ENCODE measurements at places on chromosomes 16 and 17.
A peak's percentile ranks its signal among the peaks of the same experiment; 100 is the strongest.

DNA sequence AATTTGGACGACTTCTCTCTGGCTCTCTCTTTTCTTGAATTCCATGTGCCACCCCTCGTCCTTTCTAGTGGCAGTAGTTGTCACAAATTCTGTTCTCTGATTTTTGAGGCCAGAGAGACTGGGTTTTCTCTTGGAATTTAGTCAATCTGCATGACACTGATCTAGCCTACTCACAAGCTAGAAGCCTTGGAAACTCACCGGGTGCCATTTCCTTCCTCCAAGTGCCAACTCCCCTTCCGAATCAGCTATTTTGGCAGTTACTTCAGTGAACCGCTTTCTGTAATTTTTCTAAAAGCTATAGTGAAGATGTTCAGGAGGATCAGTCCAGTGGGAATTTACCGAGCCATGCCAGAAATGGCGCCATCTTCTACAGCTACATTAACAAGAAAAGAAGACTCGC lies 228.9 kb downstream of the PMP22 start:
- H3K4me1 ChIP-seq = peaks cover 37% of the 10 kb centered on the region
- no peaks in the 10 kb centered on the region for H3K36me3 ChIP-seq
- no peak overlapping the region for H3K4me3 ChIP-seq
- no peaks in the 10 kb centered on the region for H3K27me3 ChIP-seq

DNA sequence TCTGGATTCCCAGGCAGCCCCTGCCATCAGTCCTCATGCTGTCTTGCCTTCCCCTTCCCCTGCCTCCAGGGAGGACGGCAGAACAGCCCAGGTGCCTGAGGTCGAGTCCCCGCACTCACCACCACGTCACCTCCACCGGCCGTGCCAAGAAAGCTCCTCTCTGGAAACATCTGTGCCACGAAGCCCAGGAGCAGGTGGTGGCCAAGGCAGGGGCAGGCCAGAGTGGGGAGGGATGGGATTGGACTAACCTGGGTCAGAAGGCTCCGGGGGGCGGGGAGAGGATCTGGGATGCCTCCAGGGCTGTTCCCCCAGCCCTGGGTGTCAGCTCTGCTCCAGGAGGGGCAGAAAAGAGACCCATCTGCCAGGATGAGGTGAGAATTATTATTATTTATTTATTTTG lies 7.4 kb upstream of the DPEP1 start:
- no peak for DNase-seq
- H3K4me3 ChIP-seq = no peak overlapping the region
- peaks cover 6% of the 10 kb centered on the region for H3K27me3 ChIP-seq
- H3K36me3 ChIP-seq = no peaks in the 10 kb centered on the region
- H3K27ac ChIP-seq = no peak overlapping the region

- H3K4me1 ChIP-seq = peaks cover 5% of the 10 kb centered on the region
- H3K27ac ChIP-seq = no peak overlapping the region
- no peak overlapping the region for H3K4me3 ChIP-seq
- peaks cover 4% of the 10 kb centered on the region for H3K36me3 ChIP-seq
- H3K27me3 ChIP-seq = no peaks in the 10 kb centered on the region
These were observed 76.1 kb downstream of the TNRC6C start for GRCh38 chr17:78034429-78035091.

DNA sequence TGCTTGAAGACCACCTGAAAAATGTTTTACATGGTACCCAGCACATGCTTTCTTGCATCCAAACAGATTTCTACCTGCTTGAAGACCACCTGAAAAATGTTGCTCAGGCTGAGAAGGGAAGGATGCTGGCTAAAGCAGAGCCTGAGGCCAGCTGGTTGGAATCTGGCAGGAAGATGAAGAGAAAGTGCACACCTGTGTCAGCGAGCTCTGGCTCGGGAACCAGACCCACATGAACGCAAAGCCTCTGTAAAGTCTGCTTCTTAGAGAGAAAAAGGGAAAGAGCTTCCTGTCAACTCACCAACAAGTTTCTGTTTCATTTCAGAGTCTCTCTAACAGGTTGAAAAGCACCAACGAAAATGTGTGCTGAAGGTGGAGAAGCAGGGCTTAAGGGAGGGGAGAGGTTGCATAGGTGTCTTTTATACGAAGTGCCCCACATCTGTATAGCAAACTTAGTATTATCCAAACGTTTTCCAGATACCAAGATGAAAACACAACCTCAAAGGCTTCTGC lies 226.0 kb downstream of the TOX3 start:
- H3K4me1 ChIP-seq = peaks cover 21% of the 10 kb centered on the region
- H3K27ac ChIP-seq = no peak overlapping the region
- no peaks in the 10 kb centered on the region for H3K36me3 ChIP-seq
- H3K27me3 ChIP-seq = no peaks in the 10 kb centered on the region
- H3K4me3 ChIP-seq = no peak overlapping the region

DNA sequence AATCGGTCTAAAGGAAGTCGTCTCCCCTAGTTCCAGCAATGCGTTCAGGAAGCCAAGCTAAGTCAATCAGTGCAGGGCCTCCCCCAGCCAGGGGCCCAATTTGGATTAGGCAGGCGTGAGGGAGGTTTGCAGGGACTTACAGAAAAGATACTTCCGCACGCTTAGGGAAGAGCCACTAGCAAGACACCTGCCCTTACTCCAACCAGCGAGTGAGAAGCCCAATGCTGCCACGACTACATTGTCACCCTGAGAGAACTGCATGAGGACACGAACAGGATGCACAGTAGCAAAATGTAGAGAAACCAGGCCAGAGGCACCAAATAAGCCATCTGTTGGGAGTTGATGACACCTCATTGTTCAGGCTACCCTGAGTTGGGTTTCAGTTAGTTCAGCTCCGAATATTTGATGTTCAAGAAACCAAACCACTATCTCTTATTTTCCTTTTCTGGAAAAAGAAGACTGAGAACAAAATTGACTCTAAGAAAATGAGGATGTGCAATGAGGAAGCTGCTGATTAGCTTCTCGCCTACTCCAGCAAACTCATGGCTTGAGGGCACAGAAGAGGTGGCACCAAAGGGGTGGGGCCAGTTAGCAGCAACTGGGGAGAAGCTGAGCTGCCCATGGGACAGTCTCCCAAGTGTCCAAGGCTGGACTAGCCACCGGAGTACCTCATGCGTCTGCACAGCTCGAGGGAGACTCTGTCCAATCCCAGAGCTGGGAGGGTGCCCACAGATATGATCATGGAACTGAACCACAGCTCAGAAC lies 29.3 kb downstream of the TK2 start:
- H3K27ac ChIP-seq = no peak overlapping the region
- no peak overlapping the region for H3K4me3 ChIP-seq
- H3K36me3 ChIP-seq = no peaks in the 10 kb centered on the region
- H3K27me3 ChIP-seq = no peaks in the 10 kb centered on the region

DNA sequence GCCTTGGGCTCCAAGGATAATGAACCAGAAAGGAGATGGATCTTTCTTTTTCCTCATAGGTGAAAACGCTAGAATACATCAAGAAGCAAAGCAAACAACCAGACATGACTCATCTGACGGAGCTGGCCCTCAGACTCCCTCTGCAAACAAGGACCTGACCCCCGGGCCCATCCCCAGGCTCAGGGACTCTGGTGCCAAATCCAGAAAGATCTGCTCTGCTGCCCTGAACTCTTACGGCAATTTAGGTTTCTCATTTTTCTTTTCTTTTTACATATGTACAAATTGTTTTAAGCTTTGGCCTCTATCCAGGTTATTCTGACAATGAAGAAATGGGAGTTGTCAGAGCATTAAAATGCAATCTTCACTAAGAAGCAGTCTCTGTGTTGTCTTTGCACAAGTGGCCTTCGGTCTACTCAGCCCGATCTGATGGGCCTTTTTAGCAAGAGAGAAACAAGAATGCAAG lies 17.7 kb downstream of the KNOP1 start:
- H3K27ac ChIP-seq = no peak overlapping the region
- H3K27me3 ChIP-seq = no peaks in the 10 kb centered on the region
- H3K36me3 ChIP-seq = peaks cover 8% of the 10 kb centered on the region
- no peak overlapping the region for H3K4me3 ChIP-seq
- DNase-seq = no peak

- no peak for DNase-seq
- no peak overlapping the region for H3K27ac ChIP-seq
- H3K27me3 ChIP-seq = no peaks in the 10 kb centered on the region
- H3K4me1 ChIP-seq = peaks cover 16% of the 10 kb centered on the region
These were observed 7.8 kb downstream of the MLYCD start for GRCh38 chr16:83906683-83907082.

GRCh38 chr17:31537565-31538011 lies 146.1 kb downstream of the RAB11FIP4 start:
- DNase-seq = no peak
- no peaks in the 10 kb centered on the region for H3K27me3 ChIP-seq
- no peak overlapping the region for H3K4me3 ChIP-seq
- H3K36me3 ChIP-seq = no peaks in the 10 kb centered on the region
- no peak overlapping the region for H3K27ac ChIP-seq
- peaks cover 4% of the 10 kb centered on the region for H3K4me1 ChIP-seq

DNA sequence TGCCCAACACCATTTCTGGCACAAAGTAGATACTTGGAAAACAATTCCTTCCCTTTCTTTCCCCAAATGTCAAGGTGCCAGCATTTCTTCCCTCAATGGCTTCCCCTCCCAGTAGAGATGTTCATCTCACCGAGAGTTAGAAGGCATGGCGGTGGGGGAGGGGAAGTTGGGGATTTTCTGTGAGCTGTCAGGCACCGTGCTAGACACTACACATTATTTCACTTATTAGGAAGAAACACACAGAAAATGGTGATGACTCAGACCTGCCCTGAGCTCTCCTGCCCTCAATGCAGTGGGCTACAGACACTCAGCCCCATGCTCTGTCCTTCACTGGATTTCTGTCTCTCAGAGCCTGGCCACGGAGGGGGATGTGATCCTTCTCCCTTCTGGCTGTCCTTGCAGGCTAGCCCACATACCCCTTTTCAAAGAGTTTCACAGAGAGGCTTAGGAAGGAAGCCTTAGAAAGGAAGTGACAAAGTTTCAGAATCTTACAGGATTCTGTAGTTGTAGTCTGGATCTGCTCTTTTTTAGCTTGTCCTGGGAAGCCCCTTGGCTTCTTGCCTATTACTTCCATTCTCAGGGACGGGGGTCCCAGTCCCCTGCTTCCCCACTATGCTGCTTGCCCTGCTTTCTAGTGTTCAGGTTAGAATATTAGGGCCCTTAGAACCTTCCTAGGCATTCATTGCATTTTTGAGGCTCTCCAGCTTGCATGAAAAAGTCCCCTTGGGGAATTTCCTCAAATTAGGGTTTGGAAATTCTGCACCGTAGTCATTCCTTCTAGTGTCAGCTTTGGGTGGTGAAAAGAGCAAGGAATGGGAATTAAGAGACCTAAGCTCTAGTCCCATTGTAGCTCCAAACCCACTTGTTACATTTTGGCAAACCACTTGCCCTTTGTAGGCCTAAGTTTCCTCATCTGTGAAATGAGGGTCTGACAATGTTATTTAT lies 12.2 kb upstream of the CCL5 start:
- H3K4me3 ChIP-seq = no peak overlapping the region
- peaks cover 7% of the 10 kb centered on the region for H3K4me1 ChIP-seq
- H3K27me3 ChIP-seq = no peaks in the 10 kb centered on the region
- DNase-seq = no peak

- no peak overlapping the region for H3K27ac ChIP-seq
- DNase-seq = no peak
- no peak overlapping the region for H3K4me3 ChIP-seq
- peaks cover 25% of the 10 kb centered on the region for H3K4me1 ChIP-seq
- H3K27me3 ChIP-seq = no peaks in the 10 kb centered on the region
These were observed 12.7 kb downstream of the TMEM100 start for GRCh38 chr17:55709984-55710383.

- no peak overlapping the region for H3K27ac ChIP-seq
- H3K4me3 ChIP-seq = no peak overlapping the region
- no peak for DNase-seq
These were observed 2.2 kb downstream of the MAPK8IP3 start for GRCh38 chr16:1708083-1708767.

GRCh38 chr17:10226930-10227695 lies 28.7 kb upstream of the GAS7 start:
- H3K4me1 ChIP-seq = no peaks in the 10 kb centered on the region
- H3K27ac ChIP-seq = no peak overlapping the region
- H3K36me3 ChIP-seq = no peaks in the 10 kb centered on the region
- peak; percentile 65 for DNase-seq
- H3K27me3 ChIP-seq = no peaks in the 10 kb centered on the region
- no peak overlapping the region for H3K4me3 ChIP-seq

- no peaks in the 10 kb centered on the region for H3K36me3 ChIP-seq
- no peaks in the 10 kb centered on the region for H3K27me3 ChIP-seq
- peak overlapping the region; percentile 80 for H3K27ac ChIP-seq
- H3K4me3 ChIP-seq = peak overlapping the region; percentile 11
These were observed 10.6 kb downstream of the PHF12 start for GRCh38 chr17:28940675-28941074.

GRCh38 chr17:8776881-8777280 lies 18.5 kb upstream of the SPDYE4 start:
- no peaks in the 10 kb centered on the region for H3K27me3 ChIP-seq
- H3K4me3 ChIP-seq = no peak overlapping the region
- H3K36me3 ChIP-seq = no peaks in the 10 kb centered on the region
- no peak overlapping the region for H3K27ac ChIP-seq
- DNase-seq = no peak
- peaks cover 4% of the 10 kb centered on the region for H3K4me1 ChIP-seq

DNA sequence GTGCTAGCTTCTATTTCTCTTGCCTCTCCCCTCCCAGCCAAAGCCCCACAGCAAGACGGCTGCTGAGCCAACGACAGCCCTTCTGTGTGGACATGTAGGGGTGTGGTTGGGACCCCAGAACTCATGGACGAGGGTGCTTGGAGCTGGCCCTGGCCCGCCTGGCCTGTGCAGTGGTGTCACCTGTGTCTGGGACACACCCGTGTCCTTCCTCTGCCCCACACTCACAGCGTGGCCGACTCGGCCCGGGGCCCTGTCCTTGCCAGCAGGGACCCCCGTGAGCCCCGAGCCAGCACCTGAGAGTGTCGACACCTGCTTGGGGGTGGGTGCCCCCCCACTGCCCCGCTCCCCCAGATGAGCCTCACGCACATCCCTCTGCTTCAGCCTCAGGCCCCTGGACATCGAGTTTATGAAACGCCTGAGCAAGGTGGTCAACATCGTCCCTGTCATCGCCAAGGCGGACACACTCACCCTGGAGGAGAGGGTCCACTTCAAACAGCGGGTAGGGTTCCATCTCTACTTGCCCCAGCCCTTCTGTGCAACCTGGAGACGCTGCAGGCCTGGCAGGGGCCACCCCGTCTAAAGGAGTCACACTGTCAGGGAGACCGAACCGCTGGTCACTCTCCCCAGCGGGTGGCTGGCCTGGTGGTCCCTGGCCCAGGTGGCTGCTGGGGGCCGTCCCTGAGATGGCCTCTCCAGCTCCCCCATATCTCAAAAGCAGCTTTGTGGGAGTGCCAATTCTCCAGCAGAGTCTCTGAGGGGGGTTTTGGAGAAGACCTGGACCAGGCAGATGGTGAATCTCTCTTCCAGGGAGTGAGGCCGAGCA lies 349.8 kb downstream of the SEC14L1 start:
- H3K27ac ChIP-seq = no peak overlapping the region
- no peaks in the 10 kb centered on the region for H3K36me3 ChIP-seq
- peaks cover 4% of the 10 kb centered on the region for H3K4me1 ChIP-seq
- H3K27me3 ChIP-seq = no peaks in the 10 kb centered on the region
- DNase-seq = no peak
- no peak overlapping the region for H3K4me3 ChIP-seq

- H3K27ac ChIP-seq = no peak overlapping the region
- H3K36me3 ChIP-seq = no peaks in the 10 kb centered on the region
- no peaks in the 10 kb centered on the region for H3K27me3 ChIP-seq
- H3K4me3 ChIP-seq = no peak overlapping the region
- DNase-seq = no peak
These were observed 55.4 kb upstream of the NLK start for GRCh38 chr17:27986805-27987684.

GRCh38 chr17:72512649-72513556 lies 392.1 kb downstream of the SOX9 start:
- no peak for DNase-seq
- H3K4me1 ChIP-seq = peaks cover 58% of the 10 kb centered on the region
- no peaks in the 10 kb centered on the region for H3K36me3 ChIP-seq
- no peaks in the 10 kb centered on the region for H3K27me3 ChIP-seq
- no peak overlapping the region for H3K4me3 ChIP-seq
- H3K27ac ChIP-seq = no peak overlapping the region

- H3K27me3 ChIP-seq = peaks cover 37% of the 10 kb centered on the region
- no peak for DNase-seq
These were observed 131.8 kb downstream of the IRX5 start for GRCh38 chr16:55062442-55062841.

All from neural progenitor cell (in vitro differentiated cells).